ENCODE measurements at places on chromosomes 5 and 9.

- H3K27ac ChIP-seq: no peak overlapping the region
- H3K36me3 ChIP-seq: no peaks in the 10 kb centered on the region
- H3K27me3 ChIP-seq: no peaks in the 10 kb centered on the region
- no peak overlapping the region for H3K4me3 ChIP-seq
- no peak for ATAC-seq
Measured at GRCh38 chr5:121949885-121950284, 11.9 kb upstream of the SRFBP1 start.

GRCh38 chr9:114029311-114030170 lies 48.6 kb downstream of the AMBP start:
- no peak overlapping the region for H3K27ac ChIP-seq
- H3K4me3 ChIP-seq: no peak overlapping the region
- no peak for ATAC-seq
- H3K36me3 ChIP-seq: peaks cover 64% of the 10 kb centered on the region

GRCh38 chr5:67496051-67496450 lies 299.5 kb upstream of the CD180 start:
- H3K4me3 ChIP-seq: no peak overlapping the region
- H3K27ac ChIP-seq: peak overlapping the region; percentile 72
- H3K4me1 ChIP-seq: peaks cover 51% of the 10 kb centered on the region
- ATAC-seq: no peak

DNA sequence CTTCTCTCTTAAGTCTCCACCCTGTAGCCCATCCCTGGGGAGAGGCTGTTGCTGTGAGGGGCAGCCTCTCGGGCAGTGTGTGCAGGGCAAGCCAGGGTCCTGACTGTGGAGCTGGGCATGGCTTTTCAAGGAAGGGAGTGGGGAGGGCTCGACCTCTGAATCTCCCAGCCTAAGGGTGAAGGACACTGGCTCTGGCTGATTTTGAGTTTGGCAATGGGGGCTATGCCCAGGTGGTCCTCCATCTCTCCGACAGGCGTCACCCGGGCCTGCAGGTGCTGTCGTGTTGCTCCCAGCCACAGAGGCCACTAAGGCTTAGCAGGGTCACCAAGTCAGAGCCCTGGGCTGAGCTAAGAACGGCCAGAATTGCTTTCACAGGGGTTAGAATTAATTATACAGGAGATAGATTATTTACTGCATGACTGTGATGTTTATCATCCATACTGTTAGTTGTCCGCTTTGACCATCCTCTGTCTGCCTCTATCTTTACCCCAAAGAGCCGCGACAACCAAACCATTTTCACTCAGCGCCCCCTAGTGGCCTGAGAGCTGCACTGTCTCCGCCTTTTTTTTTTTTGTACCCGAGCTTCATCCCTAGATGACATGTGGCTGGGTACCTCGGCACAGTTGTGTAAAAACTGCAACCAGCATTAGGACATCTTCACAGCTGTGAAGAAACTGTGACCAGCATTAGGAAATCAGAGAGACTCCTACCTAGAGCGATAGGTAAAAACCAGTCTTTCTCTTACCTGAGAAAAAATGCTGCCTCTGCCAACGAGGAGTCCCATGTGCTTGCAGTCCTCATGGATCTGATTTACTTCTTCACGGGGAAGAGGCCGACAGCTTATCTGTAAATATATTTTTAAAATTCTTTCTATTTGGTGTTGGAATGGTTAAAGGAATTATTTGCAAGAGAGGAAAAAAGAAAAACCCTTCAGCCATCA lies 44.5 kb downstream of the AGXT2 start:
- no peak overlapping the region for H3K4me3 ChIP-seq
- ATAC-seq: peak; percentile 25
- no peak overlapping the region for H3K27ac ChIP-seq
- no peaks in the 10 kb centered on the region for H3K4me1 ChIP-seq
- H3K27me3 ChIP-seq: peaks cover 19% of the 10 kb centered on the region
- no peaks in the 10 kb centered on the region for H3K36me3 ChIP-seq

- H3K4me3 ChIP-seq: no peak overlapping the region
- H3K27ac ChIP-seq: no peak overlapping the region
- H3K36me3 ChIP-seq: no peaks in the 10 kb centered on the region
- no peak for ATAC-seq
Measured at GRCh38 chr5:89071941-89072331, 189.0 kb upstream of the MEF2C start.

DNA sequence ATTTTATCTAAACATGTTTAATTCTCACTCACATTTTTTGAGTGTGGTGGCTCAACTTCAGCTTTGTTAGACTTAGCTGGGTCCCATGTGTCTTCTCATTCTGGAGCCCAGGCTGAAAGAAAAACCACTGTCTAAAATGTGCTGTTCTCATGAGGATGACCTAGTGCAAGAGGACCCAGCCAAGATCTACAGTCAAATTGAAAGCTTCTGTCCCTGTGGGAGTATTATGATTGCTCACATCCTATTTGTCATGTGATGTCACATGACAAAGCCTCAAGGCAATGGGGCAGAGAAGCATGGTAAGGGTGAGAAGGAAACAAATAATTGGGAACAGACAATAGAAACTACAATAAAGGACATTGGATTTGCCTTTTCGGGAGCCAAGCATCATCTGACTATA lies 113.4 kb upstream of the ASTN2 start:
- no peaks in the 10 kb centered on the region for H3K27me3 ChIP-seq
- no peaks in the 10 kb centered on the region for H3K36me3 ChIP-seq
- no peak for ATAC-seq
- H3K4me3 ChIP-seq: no peak overlapping the region
- no peak overlapping the region for H3K27ac ChIP-seq

- H3K36me3 ChIP-seq: no peaks in the 10 kb centered on the region
- H3K27ac ChIP-seq: no peak overlapping the region
- H3K4me3 ChIP-seq: no peak overlapping the region
- ATAC-seq: no peak
- H3K27me3 ChIP-seq: no peaks in the 10 kb centered on the region
- H3K4me1 ChIP-seq: no peaks in the 10 kb centered on the region
Measured at GRCh38 chr5:85479849-85480248, 1095.2 kb upstream of the EDIL3 start.

DNA sequence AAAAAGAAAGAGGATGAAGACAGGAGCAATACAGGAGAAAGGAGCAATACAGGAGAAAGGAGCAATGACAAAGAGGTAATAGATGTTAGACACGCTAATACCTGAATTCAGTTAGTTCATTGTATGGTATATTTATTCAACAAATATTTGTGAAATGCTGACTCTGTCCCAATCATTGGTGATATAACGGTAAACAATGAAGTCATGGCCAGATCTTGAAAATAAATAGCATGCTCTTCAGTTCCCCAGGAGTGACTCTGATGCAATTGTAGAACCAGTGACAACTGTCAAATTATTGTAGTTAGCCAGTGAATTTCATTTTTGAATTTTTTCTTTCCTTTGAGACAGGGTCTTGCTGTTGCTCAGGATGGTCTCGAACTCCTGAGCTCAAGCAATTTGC lies 48.0 kb upstream of the SPINK14 start:
- no peaks in the 10 kb centered on the region for H3K36me3 ChIP-seq
- H3K4me1 ChIP-seq: no peaks in the 10 kb centered on the region
- no peak overlapping the region for H3K27ac ChIP-seq
- no peak for ATAC-seq

- no peak overlapping the region for H3K4me3 ChIP-seq
- no peaks in the 10 kb centered on the region for H3K27me3 ChIP-seq
- H3K27ac ChIP-seq: no peak overlapping the region
- H3K36me3 ChIP-seq: no peaks in the 10 kb centered on the region
- ATAC-seq: no peak
Measured at GRCh38 chr5:115381911-115382662, 85.6 kb upstream of the CCDC112 start.

- no peak for ATAC-seq
- H3K27me3 ChIP-seq: no peaks in the 10 kb centered on the region
- no peaks in the 10 kb centered on the region for H3K36me3 ChIP-seq
- H3K4me1 ChIP-seq: no peaks in the 10 kb centered on the region
- peak overlapping the region; percentile 42 for H3K4me3 ChIP-seq
Measured at GRCh38 chr9:129258823-129259301, 80.8 kb upstream of the IER5L start.

GRCh38 chr5:180093241-180093640 lies 21.7 kb upstream of the RNF130 start:
- no peaks in the 10 kb centered on the region for H3K27me3 ChIP-seq
- no peak for ATAC-seq
- H3K4me1 ChIP-seq: peaks cover 18% of the 10 kb centered on the region
- H3K27ac ChIP-seq: no peak overlapping the region
- H3K4me3 ChIP-seq: no peak overlapping the region

GRCh38 chr5:6178846-6179532 lies 199.4 kb downstream of the MED10 start:
- H3K4me1 ChIP-seq: no peaks in the 10 kb centered on the region
- no peak for ATAC-seq
- no peaks in the 10 kb centered on the region for H3K27me3 ChIP-seq
- no peak overlapping the region for H3K4me3 ChIP-seq
- no peaks in the 10 kb centered on the region for H3K36me3 ChIP-seq
- H3K27ac ChIP-seq: no peak overlapping the region

DNA sequence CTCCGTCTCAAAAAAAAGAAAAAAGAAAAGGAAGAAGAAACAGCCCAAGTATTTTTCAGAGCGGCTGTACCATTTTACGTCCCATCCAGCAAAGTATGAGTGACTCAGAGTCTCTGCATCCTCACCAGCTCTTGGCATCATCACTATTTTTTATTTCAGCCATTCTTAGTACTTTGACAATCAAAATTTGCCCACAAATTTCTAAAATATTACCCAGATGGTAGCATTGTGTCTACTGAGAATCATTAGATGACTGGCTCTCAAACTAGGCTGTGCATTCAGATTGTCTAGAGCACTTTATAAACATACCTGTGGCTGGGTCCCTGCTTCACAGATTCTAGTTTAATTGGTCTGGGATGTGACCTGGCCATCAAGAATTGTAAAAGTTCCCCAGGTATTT lies 21.6 kb upstream of the MELK start:
- no peak overlapping the region for H3K27ac ChIP-seq
- no peaks in the 10 kb centered on the region for H3K27me3 ChIP-seq
- no peaks in the 10 kb centered on the region for H3K4me1 ChIP-seq
- H3K4me3 ChIP-seq: no peak overlapping the region

- H3K4me3 ChIP-seq: peak within 1 kb of the TSS; percentile 61
- H3K4me1 ChIP-seq: no peaks in the 10 kb centered on the region
- peaks cover 34% of the 10 kb centered on the region for H3K27me3 ChIP-seq
- no peaks in the 10 kb centered on the region for H3K36me3 ChIP-seq
Measured at GRCh38 chr5:76715736-76716455, at the start of gene F2R. TSS of gene F2R (plus strand) at chr5:76716126. CDS start at chr5:76716308, 182 bp downstream.

DNA sequence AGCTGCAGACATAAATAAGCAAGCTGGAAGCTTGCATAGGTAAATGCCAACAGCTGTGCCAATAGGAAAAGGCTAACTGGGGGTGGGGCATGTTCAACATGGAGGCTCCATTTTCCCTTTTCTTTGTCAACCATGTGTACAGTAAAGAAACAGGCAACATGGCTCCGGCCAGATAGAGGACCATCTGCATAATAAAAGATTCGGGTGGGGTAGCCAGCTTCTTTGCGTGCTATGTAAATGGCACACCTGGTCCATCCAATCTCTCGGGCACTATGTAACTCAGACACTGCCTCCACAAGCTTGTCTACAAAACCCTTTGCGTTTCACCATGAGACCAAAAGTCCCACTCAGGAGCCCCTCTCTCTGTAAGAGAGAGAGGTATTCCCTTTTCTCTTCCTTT lies 41.7 kb upstream of the DENND4C start:
- no peaks in the 10 kb centered on the region for H3K27me3 ChIP-seq
- no peak overlapping the region for H3K27ac ChIP-seq
- H3K4me3 ChIP-seq: no peak overlapping the region
- H3K4me1 ChIP-seq: peaks cover 18% of the 10 kb centered on the region

DNA sequence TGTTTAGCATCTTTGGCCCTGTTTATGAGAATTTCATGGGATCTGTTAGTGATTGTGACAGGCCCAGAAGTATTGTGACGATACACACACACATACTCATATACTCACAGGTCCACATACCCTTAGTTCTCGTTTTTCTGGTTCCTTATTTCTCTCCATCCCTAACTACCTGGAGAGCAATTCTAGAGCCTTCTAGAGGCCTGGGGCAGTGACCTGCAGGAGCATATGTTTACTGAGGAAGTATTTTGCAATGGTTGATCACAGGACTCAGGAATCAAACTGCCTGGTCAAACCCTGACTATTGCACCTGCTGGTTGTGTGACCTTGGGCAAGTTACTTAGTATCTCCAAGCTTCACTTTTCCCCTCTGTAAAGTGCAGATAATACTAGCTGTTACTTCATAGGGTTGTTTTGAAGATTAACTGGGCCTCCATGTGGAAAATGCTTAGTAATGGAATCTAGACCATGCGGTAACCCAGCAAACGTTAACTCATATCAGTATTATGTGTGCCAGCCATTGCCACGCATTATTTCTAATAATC lies 8.7 kb downstream of the PAPPA start:
- no peak overlapping the region for H3K4me3 ChIP-seq
- H3K36me3 ChIP-seq: no peaks in the 10 kb centered on the region
- H3K27me3 ChIP-seq: peaks cover 28% of the 10 kb centered on the region
- no peak for ATAC-seq
- H3K4me1 ChIP-seq: no peaks in the 10 kb centered on the region
- no peak overlapping the region for H3K27ac ChIP-seq

DNA sequence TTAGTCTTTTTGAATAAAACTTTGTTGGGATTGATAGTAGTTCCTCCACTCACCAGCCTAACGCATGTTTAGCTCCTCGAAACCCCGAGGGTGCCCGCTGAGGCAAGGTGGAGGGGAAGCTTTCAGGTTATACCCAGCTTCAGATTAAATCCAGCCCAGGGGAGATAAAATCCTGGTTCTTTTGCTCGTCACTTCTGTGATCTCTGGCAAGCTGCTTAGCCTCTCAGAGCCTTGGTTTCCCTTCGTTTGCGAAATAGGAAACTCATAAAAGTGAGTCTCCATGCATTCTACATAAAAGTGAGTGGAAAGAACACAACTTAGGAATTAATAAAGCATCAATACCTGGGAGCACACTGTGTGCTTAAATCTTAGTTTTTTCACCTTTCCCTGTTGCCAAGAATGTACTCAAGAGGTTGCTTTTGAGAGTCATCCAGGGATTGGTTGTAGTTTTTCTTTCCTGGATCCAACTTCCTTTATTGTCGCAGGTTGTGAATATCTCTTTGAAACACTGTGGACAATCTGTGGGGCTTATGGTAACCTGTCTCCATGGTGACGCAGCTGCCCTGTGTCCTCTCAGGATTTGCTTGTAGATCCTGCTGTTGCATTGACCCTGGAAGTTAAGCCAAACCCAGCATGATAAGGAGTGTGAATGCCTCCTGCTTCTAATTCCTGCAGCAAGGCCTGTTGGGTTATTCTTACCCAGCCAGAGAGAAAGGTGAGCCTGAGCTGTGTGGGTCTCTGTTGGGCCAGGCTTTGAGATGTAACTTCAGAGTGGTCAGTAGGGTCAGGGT lies 2.0 kb downstream of the GALNT12 start:
- H3K4me1 ChIP-seq: no peaks in the 10 kb centered on the region
- no peaks in the 10 kb centered on the region for H3K27me3 ChIP-seq
- H3K36me3 ChIP-seq: no peaks in the 10 kb centered on the region
- H3K27ac ChIP-seq: no peak overlapping the region
- no peak for ATAC-seq

GRCh38 chr5:179373101-179373934 lies 28.1 kb upstream of the ADAMTS2 start:
- H3K36me3 ChIP-seq: no peaks in the 10 kb centered on the region
- ATAC-seq: no peak
- H3K4me1 ChIP-seq: no peaks in the 10 kb centered on the region
- H3K4me3 ChIP-seq: no peak overlapping the region
- H3K27me3 ChIP-seq: peaks cover 4% of the 10 kb centered on the region
